Effector CD8-positive, alpha-beta T cell (primary cell): ENCODE measurements at places on chromosomes 1 and 21.

- no peak for DNase-seq
Observed at GRCh38 chr1:55181666-55182065, 33.5 kb downstream of the USP24 start.

GRCh38 chr1:215643592-215644321 lies 76.7 kb downstream of the KCTD3 start:
- no peak for DNase-seq

GRCh38 chr1:60994369-60994768 lies 88.0 kb upstream of the NFIA start:
- no peak for DNase-seq

DNA sequence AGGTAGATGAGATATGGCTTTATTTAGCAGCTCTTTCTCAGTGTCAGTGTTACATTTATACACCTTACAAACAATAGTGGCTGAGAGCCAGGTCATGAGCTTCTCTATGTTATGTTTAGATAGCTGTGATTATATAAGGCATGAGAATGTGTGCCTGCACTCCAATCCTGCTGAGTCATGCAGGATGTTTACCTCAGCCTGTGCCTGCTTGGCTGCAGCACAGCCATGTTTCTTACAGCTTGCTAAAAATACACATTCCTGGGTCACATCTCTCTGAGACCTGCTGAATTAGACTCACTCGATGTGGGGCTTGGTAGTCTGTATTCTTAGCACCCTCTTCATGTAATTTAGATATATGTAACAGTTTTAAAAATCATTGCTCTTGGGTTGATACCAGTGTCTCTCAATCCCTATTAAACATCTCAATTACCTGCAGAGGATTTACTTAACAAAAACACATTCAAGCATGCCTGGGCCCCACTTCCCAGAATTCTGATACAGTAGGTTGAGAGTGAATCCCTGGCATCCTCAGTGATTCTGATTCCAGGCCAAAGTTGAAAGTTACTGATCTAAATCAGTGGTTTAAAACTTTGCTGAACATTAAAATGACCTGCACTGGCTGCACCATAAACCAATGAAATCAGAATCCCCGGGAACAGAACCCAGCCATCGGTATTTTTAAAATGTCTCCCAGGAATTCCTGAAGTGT lies 107.5 kb downstream of the GDAP2 start:
- DNase-seq, result no peak

- no peak for DNase-seq
Observed at GRCh38 chr1:10862743-10863335, 66.4 kb upstream of the CASZ1 start.

GRCh38 chr21:28334407-28334806 lies 658.3 kb downstream of the LTN1 start:
- no peak for DNase-seq

- no peak for DNase-seq
Observed at GRCh38 chr1:2466958-2467554, 9.0 kb upstream of the PLCH2 start.

DNA sequence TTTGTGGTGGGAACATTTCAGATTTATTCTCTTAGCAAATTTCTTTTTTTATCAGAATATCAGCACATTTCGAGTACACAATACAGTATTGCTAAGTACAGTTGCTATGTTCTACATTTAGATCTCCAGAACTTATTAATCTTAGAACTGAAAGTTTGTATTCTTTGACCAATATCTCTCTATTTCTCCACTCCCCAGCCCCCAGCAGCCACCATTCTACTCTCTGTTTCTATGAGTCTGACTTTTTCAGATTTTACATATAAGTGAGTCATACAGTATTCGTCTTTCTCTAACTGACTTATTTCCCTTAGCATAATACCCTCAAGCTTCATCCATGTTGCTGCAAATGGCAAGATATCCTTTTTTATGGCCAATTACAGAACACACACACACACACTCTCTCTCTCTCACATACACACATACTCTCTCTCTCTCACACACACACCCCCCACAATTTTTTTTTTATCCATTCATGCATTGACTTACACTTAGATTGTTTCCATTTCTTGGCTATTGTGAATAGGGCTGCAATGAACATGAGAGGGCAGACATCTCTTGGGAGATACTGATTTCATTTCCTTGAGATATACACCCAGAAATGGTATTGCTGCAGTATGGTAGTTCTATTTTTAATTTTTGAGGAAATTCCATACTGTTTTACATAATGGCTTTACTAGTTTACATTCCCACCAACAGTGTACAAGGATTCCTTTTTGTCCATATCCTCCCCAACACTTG lies 15.7 kb downstream of the RPTN start:
- DNase-seq, result no peak

DNA sequence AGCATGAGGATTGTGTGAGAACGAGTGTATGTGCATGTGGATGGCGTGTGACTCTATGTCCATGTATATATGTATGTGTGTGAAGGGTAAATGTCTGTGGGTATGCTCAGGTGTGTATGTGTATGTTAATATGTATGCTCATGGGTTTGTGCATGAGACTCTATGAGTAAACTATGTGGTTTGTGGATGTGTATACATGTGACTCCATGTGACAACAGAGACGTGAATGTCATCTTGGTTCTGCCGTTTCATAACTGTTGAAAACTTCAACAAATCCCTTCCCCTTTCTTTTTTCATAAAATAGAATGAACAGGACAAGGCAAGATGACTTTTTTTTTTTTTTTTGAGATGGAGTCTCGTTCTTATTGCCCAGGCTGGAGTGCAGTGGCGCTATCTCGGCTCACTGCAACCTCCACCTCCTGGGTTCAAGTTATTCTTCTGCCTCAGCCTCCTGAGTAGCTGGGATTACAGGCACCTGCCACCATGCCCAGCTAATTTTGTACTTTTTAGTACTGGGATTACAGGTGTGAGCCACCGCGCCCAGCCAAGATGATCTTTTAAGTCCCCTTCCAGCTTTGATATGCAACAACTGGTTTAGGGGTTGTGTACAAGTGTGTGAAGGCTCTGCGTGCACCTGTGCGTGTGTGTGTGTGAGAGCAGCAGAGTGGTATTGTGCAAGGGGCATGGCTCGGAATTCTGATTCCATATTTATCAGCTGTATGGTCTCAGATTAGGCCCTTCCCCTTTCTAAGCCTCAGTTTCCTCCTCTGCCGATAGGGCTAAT lies 106.3 kb downstream of the EBNA1BP2 start:
- DNase-seq, result no peak

GRCh38 chr1:14784790-14785773 lies 186.6 kb downstream of the KAZN start:
- no peak for DNase-seq

DNA sequence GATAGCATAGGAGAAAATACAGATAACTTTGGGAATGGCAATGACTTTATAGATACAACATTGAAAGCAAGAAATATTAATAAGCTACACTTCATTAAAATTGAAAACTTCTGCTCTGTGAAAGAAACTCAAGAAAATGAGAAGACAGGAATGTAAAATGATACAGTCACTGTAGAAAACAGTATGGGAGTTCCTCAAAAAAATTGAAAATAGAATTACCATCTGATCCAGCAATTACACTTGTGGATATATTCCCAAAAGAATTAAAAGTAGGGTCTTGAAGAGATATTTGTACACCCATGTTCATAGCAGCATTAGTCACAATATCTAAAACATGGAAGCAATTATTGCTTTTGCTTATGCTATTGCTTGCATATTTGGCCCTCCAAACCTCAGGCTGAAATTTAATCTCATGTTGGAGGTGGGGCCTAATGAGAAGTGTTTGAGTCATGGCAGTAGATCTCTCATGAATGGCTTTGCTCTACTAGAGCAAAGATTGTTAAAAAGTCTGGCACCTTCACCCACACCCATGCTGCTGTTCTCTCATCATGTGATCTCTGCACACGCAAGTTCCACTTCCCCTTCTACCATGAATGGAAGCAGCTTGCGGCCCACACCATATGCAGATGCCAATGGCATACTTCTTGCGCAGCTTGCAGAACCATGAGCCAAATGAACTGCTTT lies 15.3 kb upstream of the AHCYL1 start:
- no peak for DNase-seq

DNA sequence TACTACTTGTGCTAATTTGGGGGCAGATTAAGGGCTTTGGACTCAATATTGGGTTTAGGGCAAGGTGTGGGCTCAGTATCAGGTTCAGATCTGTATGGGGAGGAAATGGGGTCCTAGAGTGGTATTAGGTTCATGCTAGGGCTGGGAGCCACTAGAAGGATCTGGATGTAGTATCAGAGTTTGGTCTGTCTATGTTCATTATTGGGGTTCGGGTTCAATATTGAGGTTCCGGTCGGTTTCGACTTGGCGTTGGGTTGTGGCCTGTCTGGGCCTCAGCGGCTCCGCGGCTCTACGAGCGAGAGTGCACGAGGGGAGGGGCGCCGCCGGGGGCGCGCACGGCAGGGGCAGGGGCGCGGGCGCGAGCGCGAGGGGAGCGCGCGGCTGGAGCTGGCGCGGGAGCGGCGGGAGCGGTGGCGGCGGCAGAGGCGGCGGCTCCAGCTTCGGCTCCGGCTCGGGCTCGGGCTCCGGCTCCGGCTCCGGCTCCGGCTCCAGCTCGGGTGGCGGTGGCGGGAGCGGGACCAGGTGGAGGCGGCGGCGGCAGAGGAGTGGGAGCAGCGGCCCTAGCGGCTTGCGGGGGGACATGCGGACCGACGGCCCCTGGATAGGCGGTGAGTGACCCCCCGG lies at the start of gene PTPRF:
PTPRF (plus strand) TSS at position 401 of the 624 bp plus-strand sequence. CDS start 14,193 bp downstream, outside the sequence.
- no peak for DNase-seq

DNA sequence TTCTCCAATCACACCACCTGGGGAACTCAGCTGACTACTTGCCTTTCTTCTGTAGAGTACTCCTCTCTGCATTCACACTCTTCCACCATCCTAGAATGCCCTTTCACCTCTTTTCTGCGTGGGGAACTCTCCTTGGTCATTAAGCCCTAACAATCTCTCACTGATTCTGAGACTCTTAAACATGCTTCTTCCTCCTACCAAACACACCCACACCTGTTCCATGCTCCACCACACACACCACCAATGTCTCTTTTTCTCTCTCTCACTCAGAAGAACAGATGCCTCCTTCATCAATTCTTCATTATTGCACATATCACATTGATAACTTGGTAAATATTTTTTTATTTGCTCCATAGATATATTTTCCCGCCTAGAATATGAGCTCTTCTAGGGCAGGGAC lies 53.6 kb downstream of the WARS2 start:
- DNase-seq, result no peak

DNA sequence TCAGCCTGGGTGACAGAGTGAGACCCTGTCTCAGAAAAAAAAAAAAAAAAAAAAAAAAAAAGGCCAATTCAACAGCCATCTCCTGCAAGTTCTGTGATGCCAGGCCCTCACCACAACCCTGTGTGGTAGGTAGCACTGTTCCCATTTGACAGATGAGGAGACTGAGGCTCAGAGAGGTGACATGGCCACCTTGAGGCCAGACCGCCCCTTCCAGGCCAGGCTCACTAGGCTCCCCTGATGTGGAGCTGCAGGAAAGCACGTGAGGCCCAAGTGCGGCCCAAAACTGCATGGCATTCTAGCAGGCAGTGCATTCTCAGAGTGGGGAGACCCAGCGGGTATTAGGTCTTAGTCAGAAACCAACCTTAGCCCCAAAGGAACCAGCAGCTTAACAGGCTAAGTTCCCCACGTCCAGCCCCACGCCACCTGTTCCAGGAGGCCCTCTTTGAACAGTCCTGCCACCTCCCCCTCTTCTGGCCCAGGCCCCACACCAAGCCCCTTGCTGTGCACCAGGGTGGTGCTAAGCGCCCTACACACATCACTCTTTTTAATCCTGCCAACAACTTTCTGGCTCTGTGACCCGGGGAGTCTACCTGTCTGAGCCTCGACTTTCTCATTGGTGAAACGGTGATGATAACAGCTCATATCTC lies 11.7 kb upstream of the ECE1 start:
- DNase-seq, result no peak

- peak; percentile 54 for DNase-seq
Observed at GRCh38 chr1:203702130-203702577, 62.8 kb upstream of the LAX1 start.

DNA sequence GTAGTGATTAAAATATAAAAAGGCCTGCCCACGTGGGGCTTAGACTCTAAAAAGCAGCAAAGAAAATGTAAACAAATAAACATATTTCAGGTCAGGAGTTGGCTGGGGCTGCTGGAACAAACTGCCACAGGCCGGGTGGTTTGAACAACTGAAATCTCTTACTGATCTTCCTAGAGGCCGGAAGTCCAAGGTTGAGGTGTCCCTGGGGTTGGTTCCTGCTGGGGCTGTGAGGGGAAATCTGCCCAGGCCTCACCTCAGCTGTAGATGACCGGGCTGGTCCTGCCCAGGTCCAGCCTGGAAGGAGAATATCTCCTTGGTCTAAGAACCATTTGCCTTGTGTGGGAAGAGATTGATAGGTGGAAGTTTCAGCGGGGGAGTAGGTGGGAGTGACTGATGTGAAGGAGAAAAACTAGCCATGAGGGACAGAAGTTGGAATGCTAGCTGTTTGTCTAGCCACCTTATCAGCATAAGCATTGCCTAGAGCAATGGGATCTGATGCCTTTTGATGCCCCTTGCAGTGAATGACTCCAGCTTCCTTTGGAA lies 221.1 kb downstream of the DYRK1A start:
- DNase-seq, result no peak

- DNase-seq, result no peak
Observed at GRCh38 chr1:246161626-246162025, 345.5 kb downstream of the SMYD3 start.

GRCh38 chr1:20597650-20598049 lies 8.8 kb downstream of the CDA start:
- DNase-seq, result no peak

DNA sequence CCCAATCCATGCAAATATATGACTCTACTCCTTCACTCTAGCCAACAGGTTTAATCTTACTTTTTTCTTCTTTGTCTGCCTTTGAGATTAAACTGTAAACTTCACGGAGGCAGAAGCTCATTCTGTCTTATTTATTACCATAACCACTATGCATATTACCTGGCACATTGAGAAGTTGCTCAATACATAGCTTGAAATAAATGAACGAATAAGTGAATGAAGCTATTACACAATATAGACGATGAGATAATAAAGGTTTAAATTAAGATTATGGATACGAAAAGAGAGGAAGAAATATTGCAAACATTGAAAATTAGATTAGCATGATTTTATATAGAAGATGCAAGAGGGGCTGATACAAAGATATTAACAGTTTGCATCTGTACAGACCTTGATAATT lies 385.1 kb downstream of the LTN1 start:
- DNase-seq, result no peak

GRCh38 chr1:206761159-206761768 lies 9.3 kb upstream of the IL19 start:
- no peak for DNase-seq

DNA sequence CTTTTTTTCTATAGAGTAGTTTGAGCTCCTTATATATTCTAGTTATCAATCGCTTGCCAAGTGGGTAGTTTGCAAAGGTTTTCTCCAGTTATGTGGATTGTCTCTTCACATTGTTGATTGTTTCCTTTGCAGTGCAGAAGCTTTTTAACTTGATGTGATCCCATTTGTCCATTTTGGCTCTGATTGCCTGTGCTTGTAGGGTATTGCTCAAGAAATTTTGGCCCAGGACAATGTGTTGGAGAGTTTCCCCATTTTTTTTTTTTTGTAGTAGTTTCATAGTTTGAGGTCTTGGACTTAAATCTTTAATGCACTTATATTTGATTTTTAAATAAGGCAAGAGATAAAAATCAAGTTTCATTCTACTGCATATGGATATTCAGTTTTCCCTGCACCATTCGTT lies 774.8 kb upstream of the ADAMTS5 start:
- no peak for DNase-seq
